ENCODE measurements at places on chromosomes 16 and 17. TPM values are rescaled to one million over a fixed set of nuclear protein-coding genes. Genes with fewer than 3 reads are reported as not detected.

Gene KAT8
- 87.0 TPM for polyA plus RNA-seq

GRCh38 chr17:8872036-8872704, 4.7 kb upstream of the PIK3R6 start:
- DNase-seq: no peak

Gene MIS12
- polyA plus RNA-seq: 15.7 TPM

DNA sequence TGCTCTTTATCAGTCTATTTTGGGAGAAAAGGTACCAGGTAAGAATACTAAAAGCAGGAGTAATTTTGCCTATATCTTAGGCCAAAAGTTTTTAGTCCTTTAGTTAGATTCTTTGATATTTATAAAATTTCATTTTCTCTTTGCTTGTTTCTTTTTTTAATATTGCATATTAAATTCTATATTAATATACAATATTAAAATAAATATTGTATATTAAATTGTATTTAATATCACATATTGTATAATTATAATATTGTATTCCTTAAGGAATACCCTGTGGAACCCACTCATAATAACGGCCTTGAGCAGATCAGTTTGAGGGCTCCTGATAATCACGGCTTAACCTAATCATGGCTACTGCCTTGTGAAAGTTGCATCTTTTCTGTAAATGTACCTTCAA, 1.9 kb downstream of the CEP95 start:
- DNase-seq: no peak

Gene SGF29
- polyA plus RNA-seq: 54.0 TPM

Gene MAPK8IP3
- 7.0 TPM for polyA plus RNA-seq

Gene SLC35G6
- not detected for polyA plus RNA-seq

Gene TBC1D3C
- not detected for polyA plus RNA-seq

DNA sequence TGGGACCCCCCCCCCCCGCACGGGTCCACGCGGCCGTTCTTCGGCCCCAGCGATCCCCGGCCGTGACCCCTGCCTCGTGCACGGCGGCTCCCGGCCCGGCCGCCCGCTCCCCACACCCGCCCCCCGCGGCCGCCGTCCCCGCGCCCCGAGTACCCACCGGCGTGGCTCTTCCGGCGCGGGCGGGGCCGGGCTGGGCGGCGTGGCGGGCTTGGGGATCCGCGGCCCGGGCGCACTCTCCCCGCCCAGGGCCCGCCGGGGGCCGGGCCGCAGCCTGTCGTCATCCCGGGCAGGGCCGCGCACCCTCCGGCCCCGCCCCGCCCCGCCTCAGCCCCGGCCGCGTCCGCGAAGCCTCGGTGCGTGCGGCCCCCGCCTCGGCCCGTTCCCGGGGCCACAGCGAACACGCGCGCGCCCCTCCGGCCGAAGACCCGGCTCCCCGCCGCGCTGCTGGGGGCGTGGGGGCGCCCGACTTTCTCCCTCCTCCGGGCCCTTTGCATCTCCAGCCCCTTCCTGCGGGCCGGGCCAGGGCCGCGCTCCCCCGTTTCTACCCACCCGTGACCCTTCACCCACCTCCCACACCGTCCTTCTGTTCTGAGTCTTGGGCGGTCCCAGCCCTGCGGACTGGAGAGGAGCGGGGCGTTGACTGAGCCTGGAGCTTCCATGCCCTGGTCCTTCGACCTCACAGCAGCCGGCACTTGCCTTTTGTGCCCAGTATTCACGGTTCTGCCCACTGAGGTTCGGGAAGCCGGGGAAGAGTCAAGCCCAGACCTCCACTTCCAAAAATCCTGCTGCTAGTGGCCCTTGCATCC, 840 bp downstream of the MYO1C start:
- DNase-seq: peak; percentile 73

DNA sequence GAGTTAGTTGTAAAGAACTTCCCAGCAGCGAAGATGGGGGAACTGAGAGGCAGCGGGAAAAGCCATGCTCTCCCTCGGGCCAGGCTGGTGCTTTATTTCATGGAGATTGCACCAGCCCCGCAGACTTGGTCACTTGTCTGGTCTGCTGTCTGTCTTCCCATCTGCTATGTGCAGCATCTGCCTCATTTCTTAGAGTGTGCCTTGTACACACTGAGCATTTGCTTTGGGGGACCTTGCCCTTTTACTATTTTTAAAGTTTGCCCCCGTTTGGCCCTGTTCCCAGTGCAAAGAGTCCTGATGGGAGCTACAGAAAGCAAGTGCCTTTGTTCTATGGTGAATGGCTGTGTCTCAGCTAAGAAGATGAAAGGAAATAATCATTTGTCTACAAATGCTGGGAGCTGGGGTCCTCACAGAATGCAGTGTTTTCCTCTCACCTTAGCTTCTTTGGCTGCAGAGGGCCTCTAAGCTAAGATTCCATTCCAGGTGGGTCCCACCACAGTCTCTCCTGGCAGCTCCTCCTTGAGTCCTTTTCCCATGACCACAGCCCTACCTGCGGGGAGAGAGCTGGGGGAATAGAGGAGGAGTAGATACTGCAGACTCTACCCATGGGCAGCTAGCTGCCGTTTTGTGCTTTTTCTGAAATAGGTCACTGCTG, 25.1 kb upstream of the CNOT1 start:
- DNase-seq: no peak

DNA sequence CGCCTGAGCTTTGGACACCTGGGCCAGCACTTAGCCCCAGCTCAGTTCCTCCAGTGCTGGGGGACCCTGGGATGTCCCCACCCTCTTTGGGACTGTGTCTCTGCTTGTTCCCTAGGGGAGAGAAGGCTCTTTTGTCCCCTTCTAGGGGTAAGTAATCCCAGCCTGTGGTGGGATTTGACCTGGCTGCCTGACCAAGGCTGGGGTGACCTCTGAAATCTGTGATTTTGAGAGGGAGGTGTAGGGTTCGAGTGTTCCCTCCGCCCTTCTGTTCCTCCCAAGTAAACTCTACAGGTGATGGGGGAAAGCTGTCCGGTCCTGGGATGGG, 593 bp downstream of the TMEM92 start:
- no peak for DNase-seq

GRCh38 chr16:75236736-75237397, 14.6 kb downstream of the BCAR1 start:
- peak; percentile 42 for DNase-seq

Gene TRPV3
- polyA plus RNA-seq: 0.85 TPM

Gene KRTAP4-4
- not detected for polyA plus RNA-seq

DNA sequence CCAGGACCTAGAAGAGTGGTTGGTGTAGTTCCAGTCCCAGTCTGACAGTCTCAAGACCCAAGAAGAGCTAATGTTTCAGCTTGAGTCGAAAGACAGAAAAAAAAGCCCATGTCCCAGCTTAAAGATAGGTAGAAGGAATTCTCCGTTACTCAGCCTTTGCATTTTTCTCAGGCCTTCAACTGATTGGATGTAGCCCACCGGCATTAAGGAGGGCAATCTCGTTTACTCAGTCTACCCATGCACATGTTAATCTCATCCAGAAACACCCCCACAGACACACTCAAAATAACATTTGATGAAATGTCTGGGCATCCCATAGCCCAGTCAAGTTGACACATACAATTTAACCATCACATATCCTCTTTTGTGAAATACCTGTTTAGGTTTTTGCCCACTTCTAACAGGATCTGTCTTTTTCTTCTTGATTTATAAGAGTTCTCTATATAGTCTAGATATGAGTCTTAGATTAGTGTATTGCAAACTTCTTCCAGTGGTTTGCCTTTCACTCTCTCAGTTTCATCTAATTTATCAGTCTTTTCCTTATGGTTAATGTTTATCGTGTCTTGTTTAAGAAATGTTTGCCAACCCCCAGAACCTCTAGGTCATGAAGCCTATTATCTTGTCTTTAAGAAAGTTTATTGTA, 7.6 kb upstream of the NUP93 start:
- DNase-seq: no peak

Gene CPNE2
- 25.7 TPM for polyA plus RNA-seq

- DNase-seq: no peak
These were observed 65.7 kb downstream of the TMEM132E start for GRCh38 chr17:34644941-34645550.

Gene SGCA
- polyA plus RNA-seq: 3.4 TPM

DNA sequence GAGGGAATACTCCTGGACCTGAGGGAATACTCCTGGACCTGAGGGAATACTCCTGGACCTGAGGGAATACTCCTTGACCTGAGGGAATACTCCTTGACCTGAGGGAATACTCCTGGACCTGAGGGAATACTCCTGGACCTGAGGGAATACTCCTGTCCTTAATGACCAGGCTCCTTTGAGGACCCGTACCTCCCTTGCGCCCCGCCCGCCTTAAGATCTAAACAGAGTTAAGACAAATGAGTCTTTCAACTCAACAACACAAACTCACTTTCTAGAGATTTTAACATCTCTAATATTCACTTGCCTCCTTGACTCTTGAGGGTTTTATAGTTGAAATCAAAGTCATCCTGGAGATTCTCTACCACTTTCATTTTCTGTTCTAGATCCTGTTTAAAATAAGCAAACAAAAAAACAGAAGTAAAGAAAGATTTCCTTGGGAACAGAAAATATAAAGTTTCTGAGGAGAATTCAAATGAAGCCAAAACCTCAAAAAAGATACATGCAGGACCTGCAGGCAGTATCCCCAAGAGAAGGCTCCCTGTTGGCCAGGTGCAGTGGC, 49.7 kb downstream of the STAT3 start:
- DNase-seq: no peak

Gene QPRT
- 47.7 TPM for polyA plus RNA-seq

DNA sequence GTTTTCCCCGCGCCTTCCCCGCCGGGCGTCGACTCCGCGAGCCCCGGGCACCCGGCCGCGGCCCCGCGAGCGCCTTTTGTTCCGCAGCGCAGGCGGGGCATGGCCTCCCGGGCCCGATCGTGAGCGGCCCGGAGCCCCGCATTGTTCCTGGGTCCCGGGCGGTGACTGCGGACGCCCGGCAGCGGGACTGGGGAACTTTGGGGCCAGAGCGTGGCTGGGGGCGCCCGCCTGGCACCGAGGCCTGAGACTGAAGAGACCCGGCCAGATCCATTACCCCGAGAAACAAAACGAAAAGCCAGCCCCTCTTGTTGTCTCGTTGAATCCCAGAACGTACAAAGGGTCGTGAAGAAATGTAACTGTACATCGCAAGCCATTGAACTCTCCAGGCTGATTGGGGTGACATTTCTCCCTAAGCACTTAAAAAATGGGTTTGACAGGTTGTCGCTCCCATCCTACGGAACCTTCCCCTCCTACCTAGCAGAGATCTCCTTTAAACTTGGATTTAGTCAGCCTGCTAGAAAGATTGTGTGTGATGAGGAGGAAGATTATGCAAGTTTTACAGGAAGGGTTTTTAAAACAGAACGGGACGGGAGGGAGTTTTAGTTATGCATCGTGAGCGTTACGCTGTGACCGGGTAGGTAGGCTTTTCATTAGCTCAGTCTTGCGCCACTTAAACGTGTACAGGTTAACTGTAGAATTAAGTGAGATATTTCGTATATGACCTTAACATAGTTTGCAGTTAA, 825 bp downstream of the METTL9 start:
- no peak for DNase-seq

DNA sequence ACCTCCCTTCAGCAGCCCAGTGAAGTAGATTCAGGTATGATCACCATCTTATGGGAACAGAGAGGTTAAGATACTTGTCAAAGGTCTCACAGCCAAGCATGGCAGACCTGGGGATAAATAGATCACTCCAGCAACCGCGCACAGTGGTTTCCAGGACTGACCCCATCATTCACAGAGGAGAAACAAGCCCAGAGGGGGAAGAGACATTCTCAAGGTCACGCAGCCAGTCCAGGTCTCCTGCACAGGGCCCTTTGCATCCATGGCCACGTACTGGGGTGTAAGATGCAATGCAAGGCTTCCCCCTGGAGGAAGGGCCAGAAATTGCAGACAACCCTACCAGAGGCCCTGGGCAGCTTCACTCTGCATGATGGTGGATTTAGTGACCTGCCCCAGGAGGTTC, 19.9 kb downstream of the TLE7 start:
- no peak for DNase-seq

DNA sequence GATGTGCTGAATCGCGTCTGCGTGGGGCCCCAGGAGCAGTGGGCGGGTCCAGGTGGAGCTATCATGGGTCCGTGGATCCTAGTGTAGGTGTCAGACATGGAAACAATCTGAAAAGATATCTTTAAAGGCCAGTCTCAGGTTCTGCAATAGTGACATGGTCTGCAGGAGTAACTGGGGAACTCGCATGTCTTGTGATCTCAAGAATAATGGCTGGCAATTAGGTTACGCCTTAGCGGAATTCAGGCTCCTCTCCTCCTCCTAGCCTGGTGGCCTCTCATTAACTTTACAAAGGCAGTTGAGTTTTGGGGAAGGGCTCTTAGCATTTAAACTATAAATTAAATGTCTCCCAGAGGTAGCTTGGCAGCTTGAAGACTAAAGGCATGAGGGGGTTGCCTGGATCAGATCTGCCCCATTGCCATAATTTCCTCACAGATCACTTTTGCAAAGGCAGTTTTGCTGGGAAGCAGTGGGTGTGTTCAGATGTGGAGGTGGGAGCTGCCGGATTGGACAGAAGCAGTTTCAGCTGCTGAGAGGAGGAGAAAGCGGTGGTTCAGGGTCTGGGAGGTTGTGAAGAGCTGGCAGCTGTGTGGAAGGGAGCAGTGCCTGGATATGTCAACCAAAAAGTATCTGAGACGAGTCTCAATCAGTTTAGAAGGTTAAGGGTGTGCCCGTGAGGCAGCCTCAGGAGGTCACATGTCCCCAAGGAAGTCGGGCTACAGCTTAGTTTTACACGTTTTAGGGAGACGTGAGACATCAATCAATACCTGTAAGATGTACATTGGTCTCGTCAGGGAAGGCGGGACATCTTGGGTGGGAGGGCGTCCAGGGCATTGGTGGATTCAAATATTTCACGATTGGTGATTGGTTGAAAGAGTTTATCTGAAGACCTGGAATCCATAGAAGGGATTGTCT, 2.7 kb downstream of the TBCD start:
- DNase-seq: no peak

Gene NOS2
- 1.9 TPM for polyA plus RNA-seq

Gene HSPB9
- polyA plus RNA-seq: not detected

GRCh38 chr16:70610273-70611223, 35.8 kb upstream of the IL34 start:
- no peak for DNase-seq

DNA sequence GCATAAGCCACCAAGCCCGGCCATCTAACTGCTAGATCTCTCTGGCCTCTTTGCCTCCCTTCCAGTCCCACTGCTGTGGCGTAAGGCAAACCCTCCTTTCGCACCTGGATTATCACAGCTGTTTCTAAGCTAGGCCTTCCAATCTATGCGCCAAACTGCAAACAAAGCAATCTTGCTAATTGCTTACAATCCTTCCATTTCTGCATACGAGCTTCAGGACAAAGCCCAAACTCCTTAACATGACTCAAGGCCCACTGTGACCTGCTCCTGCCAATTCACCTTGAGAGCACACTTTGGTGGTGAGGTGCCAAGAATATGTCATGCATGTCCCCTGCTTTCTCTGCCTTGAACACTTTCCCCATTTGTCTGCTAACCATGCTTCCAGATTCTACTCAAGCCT, 6.0 kb upstream of the ARL5C start:
- no peak for DNase-seq

- DNase-seq: peak; percentile 42
These were observed 8.0 kb upstream of the FASN start for GRCh38 chr17:82105882-82106687.
